ENCODE measurements at places on chromosomes 2 and 18.

DNA sequence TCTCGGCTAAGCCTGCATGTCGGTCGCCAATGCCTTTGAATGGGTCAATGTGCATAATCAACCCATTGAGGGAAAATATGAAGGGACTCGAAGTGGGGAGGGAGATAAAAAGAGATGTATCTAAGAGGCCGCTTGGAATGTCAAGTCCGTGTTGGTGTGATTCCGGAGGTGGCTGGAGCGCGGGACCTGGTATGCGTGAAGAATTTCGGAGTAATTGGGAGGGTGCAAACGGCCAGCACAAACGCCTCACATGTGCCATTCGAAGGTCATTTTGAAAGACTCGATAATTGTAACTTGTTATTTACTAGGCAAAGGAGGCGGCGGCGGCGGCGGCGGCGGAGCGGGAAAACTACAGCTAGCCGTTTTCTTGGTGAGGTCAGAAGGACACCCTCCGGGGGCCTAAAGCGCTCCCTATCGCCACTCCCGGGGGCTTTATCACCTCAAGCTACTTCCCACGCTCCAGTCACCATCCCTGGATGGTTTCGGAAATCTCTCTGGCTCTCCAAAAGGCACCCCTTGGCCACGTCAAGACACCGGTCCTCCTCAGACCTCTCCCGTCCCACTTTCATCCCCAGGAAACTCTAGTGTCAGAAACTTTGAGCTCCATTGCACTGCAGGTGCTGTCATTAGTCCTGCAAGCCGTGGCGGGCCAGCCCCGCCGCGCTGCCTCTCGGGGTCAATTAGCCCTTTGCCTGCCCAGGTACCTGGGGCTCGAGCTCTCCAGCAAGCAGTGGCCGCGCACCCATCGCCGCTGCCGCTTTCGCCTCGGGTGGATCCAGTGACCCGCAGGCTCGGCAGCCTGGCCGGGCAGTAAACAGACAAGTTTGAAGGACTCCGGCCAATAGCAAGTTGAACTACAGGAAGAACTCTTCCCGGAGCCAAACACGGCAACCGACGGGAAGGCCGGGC lies 1.5 kb downstream of the ERBB4 start:
- no peak for DNase-seq

DNA sequence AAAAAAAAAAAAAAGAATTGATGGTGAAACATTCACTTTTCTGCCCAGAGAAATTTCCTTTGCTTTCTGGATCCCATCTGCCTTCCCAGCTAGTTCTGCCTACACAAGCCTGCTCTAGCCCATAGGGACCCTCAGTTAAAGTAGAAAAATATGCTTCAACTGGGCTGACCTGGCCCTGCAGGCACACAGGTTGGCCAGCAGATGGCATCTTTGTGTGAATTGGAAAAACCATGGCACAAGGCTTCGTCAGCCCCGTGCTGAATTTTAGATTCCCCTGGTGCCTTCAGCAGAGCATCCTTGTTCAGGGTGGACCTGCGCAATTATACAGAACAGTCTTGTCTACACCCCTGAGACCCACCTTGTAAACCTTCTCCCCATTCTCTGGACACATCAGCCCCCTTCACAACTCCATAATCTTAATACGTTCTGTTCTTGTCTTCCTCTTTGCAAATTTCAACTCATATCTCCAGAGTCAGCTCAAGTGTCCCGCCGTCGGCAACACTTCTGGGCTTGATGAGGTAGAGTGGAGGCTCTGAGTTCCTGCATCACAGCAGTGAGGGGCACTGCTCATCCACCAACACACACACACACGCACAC lies 114.5 kb downstream of the INSIG2 start:
- peak; percentile 18 for DNase-seq

GRCh38 chr2:84223191-84223590 lies 235.9 kb downstream of the SUCLG1 start:
- DNase-seq = peak; percentile 55

- DNase-seq = peak; percentile 32
Observed at GRCh38 chr2:238499731-238500580, 73.2 kb downstream of the ASB1 start.

DNA sequence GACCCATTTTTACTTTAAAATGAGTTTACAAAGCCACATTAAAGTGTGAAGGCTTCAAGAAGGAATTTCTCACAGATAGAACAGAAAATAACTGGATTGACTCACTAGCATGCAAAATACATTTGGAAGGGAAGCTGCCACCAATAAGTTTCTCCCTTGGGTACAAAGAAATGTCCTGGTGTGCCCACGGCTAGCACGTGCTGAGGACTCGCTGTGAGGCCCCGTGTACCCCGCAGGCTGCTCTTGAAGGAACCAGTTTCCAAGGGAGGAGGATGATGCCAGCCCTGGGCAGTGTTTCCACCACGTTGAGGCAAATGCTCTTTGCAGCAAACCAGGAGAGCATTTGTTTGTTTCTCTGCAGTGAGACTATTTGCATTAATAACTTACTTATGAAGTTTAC lies 207.3 kb downstream of the SH3RF3 start:
- no peak for DNase-seq

GRCh38 chr18:57443702-57444101 lies 8.5 kb downstream of the ONECUT2 start:
- DNase-seq = no peak

DNA sequence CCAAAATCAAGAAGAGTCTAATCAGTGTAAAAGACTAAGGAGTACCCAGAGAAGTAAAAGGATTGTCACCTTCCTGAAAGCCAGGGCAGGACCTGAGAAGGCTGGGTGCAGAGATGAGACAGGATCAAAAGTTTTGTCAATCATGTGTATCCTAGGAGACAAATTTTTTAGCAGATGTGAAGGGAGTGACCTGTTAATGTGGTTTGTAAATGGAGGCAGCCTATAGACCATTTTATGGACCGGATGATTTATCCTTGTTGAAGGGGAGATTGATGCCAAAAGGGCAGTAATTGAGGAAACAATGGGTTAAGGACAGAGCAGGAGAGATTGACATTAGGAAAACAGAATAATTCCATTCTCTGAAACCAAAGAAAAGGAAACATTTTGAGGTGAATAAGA lies 813 bp downstream of the NDC80 start:
- no peak for DNase-seq

GRCh38 chr2:60739156-60739555 lies 16.9 kb upstream of the PAPOLG start:
- DNase-seq = no peak
